ENCODE measurements at places on chromosomes 6 and 20.

DNA sequence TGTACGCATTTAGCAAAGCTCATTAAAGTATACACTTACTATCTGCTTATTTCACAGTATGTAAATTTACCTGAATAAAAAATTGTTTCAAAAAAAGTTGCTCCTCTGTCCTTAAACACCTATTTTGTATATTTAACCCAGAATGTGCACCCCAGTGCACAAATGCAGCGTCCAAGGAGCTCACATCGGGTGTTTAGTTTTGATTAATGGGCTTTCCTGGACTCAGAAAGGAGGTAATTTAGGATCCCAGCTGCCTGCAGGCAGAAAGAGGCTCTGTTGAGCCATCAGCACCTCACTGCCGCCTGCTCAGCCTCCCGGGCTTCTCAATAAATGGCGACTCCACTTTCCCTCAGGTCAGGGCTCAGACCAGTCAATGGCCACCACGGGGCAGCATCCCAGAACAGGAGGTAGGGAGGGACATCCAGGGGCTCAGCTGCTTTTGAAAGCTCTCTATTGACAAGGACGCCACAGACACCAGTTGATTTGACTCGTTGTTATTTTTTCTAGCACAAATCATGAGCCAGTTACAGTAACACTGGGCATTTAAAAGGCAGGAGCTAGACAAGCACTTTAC lies 70.2 kb upstream of the TBC1D7 start:
- no peak for DNase-seq

- no peak for DNase-seq
These were observed 64.0 kb upstream of the TXNDC5 start for GRCh38 chr6:7974565-7974937.

DNA sequence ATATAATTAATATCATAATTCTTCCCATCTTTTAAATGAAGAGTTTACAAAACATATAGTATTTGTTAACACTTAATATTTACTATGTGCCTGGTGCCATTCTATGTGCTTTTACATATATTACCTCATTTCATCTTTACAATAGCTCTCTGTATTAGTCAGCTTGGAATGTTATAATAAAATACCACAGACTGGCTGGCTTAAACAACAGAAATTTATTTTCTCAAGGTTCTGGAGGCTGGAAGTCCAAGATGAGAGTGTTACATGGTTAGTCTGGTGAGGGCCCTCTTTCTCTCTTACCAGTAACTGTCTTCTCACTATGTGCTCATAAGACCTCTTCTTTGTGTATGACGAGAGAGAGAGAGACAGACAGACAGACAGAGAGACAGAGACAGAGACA lies 110.2 kb downstream of the NKAIN2 start:
- no peak for DNase-seq

- DNase-seq: no peak
These were observed 423 bp downstream of the KLHDC3 start for GRCh38 chr6:43014434-43014909.

- no peak for DNase-seq
These were observed 15.3 kb upstream of the CCN2 start for GRCh38 chr6:131966443-131966842.

GRCh38 chr6:100237821-100238220 lies 226.9 kb downstream of the SIM1 start:
- no peak for DNase-seq

- no peak for DNase-seq
These were observed 308.3 kb upstream of the PREP start for GRCh38 chr6:105711216-105711615.

DNA sequence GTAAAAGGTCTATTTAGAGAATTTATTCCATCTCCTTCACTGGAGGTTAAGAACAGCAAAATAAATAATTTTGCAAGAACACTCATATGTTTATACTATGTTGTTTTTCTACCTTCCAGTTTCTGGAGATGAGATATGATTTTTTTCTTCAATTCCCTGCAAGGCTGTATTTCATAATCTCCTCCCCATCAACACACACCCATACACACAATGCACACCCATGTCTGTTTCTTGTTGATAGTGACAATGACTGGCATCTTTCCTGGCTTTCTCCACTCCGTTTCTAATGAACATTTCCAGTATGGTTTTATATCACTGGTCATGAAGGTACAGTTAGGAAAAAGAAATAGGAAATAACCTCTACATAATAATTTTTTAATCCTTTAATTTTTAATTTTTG lies 202.1 kb downstream of the ARHGAP18 start:
- no peak for DNase-seq

DNA sequence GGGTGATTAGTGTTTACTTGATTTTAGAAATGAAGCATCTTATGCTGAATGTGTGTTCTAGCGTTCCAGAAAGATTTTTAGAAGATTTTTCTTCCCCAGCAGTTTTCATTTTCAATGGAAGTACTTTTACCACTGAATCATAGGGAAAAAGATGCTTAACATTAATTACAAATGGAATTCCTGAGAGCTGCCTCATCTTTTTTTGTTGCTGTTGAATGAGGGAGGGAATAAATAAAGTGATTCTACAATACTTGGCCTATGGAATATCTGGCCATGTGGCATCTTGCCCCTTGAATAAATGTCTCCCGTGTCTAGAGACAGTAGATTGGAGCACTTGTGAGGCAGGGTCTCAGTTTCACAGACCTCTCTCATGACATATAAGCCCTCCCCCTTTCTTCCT lies 44.1 kb upstream of the SLC22A1 start:
- no peak for DNase-seq

- no peak for DNase-seq
These were observed 128.7 kb downstream of the SYNE1 start for GRCh38 chr6:152508477-152508876.

- DNase-seq: no peak
These were observed 27.8 kb upstream of the TMEM14A start for GRCh38 chr6:52643158-52643557.

DNA sequence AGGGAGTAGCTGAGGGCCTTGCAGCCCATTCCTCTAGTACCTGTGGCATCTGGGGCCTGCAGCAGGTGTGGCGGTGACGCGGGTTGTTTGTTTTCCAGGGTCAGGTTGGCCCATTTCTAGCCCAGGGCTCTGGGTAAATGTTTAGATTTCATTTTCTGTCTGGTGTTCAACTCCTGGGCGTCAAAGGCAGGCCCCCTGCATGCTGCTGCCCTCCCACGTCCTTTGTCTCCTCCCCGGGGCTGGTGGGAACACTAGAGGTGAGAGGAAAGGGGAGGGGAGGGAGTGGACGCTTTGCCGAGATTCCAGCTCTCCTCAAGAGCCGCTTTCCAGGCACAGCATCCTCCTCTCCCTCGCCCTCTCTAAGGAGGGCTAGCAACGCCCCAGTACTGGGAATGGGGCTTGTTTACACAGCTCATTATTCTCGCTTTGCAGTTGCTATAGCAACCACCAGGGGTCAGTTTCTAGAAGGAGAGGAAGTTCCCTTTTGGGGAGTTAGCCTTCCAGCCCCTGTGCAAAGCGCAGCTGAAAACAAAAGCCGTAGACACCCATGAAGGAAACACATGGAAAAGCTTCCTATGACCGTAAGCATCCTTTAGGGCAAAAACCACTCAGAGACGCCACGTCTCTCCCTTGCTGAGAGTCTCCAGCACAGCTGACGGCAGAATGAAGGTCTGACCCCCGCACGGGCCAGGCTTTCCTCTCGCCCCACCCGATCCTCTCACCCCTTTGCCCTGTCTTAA lies 170.6 kb downstream of the LY86 start:
- no peak for DNase-seq

DNA sequence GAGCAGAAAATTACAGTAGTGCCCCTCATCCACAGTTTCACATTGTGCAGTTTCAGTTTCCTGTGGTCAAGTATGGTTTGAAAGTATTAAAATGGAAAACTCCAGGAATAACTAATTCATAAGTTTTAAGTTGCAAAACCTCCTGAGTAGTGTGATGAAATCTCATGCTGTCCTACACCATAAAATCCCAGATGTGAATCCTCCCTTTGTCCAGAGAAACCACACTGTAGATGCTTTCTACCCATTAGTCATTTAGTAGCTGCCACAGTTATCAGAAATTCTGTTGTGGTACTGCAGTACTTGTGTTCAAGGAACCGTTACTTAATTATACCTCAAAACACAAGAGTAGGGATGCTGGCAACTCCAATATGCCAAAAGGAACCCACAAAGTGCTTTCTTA lies 74.7 kb downstream of the PTCHD4 start:
- no peak for DNase-seq
